ENCODE measurements at places on chromosomes 12 and 14. TPM values are rescaled to one million over a fixed set of nuclear protein-coding genes. Genes with fewer than 3 reads are reported as not detected.

The RASSF8 gene
- total RNA-seq = 47.0 TPM

DNA sequence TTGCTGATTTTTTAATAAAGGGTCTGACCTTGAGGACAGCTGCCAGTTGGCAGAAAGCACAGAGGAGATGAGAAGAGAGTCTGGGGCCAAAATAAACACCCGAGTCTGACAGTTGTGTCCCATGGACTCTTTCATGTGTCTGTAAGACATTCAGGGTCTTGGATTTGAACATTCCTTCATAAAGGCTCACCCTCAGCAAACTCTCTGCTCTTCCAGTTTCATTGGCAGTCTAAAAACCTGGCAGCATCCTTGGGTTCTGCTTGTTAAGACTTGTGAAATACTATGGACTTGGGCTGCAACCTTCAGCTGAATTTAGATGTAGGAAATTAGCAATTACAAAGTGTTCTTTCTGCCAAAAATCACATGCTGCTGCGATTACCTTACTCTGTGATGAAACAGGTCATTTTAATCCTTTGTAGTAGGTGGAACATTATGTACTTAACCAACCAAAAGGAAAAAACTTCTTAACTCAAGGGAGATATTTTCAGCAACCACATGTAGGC, 32.0 kb upstream of the LMNTD1 start:
- DNase-seq = no peak

The TCL1A gene
- total RNA-seq = not detected

The SYNE3 gene
- 179 TPM for total RNA-seq

DNA sequence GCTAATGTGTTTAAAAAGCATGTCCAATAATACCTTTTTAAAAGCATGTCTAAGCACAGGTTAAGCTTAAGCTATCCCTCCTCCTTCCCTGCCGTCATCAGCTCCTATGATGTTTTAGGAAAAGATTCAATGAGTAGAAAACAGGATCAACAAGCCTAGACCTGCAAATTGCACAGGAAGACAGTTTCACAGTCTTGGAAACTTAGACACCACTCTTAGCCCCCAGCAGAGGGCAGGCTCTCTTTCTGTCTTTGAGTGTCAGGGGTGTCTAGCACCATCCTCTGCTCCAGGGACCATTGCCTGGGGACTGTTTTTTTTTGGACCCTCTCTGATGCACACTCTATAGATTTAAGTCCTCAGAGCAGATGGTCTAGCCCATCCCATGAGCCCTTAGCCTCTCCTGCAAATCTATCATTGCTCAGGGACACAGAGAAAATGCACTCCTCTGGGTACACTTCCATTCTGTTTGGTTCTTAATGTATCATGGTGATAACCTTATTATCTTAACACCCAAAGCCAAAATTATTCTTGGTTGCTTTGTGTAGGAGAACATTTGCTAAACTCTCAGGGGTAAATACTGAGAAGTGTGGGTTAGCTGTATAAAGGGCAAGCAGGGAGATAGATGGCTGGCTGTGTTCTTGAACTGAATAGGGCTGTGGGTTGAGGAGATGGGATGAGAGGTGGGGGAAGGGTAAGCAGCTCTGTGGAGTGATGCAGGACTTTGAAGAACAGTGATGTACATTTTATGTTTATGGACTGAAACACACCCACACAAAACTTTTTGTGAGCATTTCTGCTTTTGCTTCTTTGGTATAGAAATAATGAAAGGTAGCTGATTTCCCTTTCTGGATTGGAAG, 259.9 kb upstream of the DDHD1 start:
- DNase-seq = no peak

DNA sequence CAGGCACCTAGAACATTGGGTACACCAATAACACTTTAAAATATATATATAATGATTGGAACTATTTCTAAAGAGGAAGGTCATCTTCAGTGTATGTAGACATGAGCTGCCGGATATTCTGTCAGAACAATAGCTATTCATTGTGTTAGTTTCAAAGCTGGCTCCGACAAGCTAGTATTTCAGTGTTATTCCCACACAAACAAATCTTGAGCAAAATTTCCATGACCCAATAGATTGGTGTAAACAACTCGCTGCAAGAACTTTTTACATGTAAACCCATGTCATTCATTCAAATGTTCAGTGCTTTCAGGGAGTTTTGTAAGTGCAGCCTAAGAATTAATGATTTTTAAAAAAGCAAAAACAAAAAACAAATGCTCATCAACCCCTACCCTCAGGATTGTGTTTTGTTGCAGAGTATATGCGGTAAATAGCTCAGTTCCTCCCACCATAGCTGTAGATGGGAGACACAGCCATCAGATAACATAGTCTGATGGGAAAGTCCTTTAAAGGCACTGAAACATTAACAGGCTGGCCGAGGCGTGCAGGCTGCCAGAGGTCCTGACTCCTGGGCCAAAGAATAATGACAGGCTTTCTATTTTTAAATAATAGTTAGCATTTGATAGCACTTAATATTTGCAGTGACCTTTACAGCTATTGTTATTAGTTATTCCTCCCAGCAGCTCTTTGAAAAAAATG, 150.3 kb upstream of the ARHGAP5 start:
- DNase-seq = no peak

- no peak for DNase-seq
Measured at GRCh38 chr12:2820432-2820831, 8.0 kb downstream of the ITFG2 start.

Measured in mesenteric fat pad (tissue), 1 donor.